Neural crest cell (in vitro differentiated cells): ENCODE measurements at places on chromosomes 1 and 21.

GRCh38 chr1:50975436-50975835, 5.4 kb downstream of the CDKN2C start:
- no peak for DNase-seq

- no peak for DNase-seq
Observed at GRCh38 chr1:229059671-229060539, 211.0 kb upstream of the RAB4A start.

DNA sequence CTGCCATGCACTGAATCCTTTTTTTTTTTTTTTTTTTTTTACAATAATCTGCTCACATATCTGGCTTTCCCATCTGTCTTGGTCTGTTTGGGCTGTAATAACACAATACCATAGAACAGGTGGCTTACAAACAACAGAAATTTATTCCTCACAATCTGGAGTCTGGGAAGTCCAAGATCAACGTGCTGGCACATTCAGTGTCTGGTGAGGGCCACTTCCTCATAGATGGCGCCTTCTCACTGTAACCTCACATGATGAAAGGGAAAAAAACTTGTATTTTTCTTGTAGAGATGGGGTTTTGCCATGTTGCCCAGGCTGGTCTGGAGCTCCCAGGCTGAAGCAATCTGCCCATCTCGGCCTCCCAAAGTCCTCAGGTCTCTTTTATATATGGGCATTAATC, 13.0 kb upstream of the PARP1 start:
- no peak for DNase-seq

DNA sequence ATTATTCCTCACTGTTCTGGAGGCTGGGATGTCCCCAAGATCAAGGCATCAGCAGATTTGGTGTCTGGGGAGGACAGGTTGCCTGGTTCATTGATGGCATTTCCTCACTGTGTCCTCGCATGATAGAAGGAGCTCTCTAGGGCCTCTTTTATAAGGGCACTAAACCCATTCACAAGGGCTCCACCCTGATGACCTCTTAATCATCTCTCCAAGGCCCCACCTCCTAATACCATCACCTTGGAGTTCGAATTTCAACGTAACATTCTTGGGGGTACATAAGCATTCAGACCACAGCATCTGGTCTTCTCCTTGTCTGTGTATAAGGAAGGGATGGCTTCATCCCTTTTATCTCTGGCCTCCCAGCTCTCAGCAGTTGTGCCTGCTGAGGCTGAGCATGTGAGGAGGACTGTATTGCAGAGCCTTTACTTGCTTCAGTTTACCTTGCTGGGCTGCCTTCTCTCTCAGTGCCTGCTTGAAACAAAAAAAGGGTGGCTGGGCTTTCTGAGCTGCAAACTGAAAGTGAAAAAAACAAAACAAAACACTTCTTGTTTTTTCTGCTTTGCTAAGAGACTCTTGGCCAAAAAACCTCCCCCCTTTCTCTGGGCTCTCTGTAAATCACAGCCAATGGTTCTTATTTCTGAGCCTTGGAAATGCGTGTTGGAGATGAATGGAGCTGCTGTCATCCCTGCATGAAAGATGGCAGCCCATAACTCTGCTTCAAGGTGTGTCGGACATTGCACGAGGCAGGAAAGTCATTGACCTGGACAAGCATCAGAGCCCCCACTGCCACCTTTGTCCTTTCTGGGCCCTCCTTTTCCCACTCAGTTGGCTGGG, 75.8 kb downstream of the RHOU start:
- DNase-seq = no peak

- DNase-seq = no peak
Observed at GRCh38 chr21:39118604-39119215, 64.5 kb downstream of the PSMG1 start.
